NCI-H1417 treated with DMSO at 0.1 percent for 48 hours (cell line): ENCODE measurements at places on chromosomes 3 and 15.

- no peak for DNase-seq
Measured at GRCh38 chr3:50639055-50639494, 22.1 kb downstream of the MAPKAPK3 start.

DNA sequence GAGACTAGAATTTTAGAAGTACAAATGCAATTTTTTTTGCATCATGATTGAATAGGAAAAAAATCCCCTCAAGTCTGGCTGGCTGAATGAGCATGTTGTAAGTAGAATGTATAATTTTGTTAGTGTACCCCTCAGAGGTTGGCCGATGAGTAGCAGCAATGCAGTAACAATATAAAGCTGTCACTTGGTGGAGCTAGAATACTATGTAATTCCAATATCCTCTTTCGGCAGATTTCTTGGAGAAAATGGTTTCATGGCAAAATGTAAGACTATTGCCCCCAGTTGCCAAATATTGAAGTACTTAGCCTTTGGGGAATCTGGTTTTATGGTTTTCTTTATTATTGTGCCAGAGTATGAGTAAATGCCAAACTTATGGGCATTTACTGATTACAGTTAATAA is 39.8 kb upstream of the SGO1 start:
- DNase-seq: no peak

DNA sequence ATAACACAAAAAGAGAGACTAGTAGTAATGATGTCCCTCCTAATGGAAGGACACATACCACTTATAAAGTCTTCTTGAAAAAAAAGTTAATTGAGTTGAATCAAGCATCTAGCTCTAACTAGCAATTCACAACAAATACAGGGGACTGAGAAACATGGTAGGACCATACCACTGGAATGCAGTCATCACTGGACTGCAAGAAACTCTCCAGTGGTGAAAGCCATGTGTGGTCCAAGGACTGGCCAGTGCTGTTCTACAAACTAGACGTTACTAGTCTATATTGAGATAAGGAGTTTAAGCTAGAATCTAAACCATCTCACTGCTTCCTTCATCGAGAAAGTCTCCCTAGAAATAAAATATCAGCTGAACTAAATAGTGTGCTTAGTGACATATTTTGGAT is 16.7 kb downstream of the FBN1 start:
- DNase-seq: no peak

DNA sequence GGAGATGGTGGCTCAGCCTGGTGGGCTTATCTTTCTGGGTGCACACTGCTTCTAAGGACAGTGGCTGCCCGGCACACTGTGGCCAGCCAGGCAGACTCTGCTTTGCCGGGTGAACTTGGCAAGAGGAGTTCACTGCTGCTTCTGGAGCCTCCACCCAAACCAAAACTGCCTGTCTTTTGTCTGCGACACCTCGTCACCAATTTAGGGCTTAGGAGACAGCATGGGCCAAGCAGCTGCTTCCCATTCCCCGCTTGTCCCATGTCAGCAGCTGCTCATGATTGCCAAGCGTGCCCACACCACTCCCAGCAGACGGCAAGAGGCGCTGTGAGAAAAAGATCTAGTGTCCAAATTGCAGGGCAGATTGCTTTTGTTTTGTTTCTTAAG is 57.3 kb downstream of the LSM3 start:
- DNase-seq: no peak

DNA sequence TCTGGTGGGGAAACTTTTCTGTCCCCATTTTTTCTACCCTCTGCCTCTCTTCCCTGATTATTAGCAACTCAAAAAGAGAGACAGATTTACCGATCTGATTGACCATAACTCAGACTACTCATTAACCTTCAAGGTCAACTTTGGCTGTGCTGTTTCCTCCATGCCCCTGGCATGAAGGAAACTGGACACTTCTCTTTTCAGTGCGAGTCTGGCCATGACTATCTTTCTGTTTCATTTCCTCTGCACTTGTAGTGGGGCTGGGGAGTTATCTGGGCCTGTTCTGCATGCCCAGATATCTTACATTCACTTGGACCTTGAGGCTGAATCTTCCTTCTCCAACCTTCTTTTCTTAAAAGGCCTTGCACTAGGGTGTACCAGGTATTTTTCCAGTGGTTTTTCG is 76.9 kb upstream of the SLCO2A1 start:
- DNase-seq: no peak

GRCh38 chr3:170780471-170780870 is 89.5 kb downstream of the RPL22L1 start:
- no peak for DNase-seq

DNA sequence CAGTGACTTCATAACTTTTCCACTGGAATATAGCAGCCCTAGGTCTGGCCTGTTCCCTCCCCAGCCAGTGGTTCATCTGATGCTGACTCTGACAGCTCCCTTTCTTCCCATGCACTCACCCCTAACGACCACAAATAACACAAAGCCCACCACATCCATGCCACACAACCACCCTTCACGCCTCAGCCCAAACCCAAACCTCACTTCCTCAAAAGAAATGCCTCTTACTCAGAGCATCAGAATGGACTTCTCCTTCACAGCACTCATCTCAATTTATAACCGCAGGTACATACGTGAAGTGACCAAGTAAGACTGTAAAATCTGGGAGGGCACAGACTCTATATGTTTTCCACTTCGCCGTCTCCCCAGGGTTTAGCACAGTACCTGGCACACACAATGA is 1.1 kb downstream of the RBSN start:
- no peak for DNase-seq

- no peak for DNase-seq
Measured at GRCh38 chr3:139994891-139995290, 59.9 kb downstream of the CLSTN2 start.

DNA sequence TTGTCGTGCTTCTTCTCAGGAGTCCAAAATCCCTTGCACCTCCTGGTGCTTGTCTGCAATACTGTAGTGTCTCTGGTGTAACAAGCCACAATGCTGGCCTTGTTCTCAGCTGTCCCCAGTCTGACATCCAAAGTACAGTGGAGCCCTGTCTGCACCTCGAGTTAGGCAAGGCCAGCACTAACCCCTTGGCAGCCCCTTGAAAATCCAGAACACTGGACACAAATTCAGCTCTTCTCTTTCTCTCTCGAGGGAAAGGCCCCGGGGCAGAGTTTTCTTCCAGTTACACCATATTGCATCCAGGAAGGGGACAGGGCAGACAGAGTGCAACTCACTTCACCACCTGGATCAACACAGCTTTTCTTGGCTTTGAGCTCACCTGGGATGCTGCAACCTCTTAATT is 91.3 kb upstream of the ATP10A start:
- no peak for DNase-seq

GRCh38 chr3:157061265-157061664 is 98.7 kb downstream of the CCNL1 start:
- DNase-seq: no peak

DNA sequence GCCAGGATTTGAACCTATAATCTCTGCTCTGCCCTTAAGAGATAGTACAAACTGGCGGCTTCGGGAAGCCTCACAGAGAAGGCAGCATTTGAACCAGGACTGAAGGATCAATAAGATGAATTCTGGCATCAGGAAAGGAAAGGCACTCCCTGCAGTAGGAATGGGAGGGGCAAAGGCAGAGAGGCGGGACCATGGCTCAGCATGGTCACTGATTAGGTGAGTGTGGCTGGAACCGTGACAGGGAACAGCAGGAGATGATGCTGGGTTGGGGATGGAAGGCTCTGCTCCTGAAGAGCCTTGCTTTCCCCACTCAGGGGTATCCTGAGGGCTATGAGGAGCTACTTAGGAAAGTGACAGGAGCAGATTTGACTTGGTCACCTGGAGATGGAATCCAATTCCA is 158.5 kb downstream of the FEZF2 start:
- no peak for DNase-seq

- no peak for DNase-seq
Measured at GRCh38 chr15:78689626-78690025, 48.6 kb upstream of the CHRNB4 start.

DNA sequence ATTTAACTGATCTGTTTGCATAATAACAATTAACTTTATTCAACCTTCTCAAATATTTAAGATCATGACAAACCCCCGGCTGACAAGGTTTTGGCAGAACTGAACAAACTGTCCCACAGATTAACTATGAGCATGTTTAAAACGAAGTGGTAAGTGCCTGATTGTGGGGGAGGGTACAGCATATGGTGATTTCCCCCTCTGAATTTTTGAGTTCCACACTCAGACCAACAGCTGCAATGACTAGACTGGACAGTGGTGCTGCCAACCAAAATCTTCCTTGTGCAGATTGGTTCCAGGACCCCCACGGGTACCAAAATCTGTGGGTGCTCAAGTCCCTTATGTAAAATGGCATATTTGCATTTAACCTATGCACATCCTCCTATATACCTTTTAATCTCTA is 449.5 kb downstream of the SHQ1 start:
- no peak for DNase-seq

DNA sequence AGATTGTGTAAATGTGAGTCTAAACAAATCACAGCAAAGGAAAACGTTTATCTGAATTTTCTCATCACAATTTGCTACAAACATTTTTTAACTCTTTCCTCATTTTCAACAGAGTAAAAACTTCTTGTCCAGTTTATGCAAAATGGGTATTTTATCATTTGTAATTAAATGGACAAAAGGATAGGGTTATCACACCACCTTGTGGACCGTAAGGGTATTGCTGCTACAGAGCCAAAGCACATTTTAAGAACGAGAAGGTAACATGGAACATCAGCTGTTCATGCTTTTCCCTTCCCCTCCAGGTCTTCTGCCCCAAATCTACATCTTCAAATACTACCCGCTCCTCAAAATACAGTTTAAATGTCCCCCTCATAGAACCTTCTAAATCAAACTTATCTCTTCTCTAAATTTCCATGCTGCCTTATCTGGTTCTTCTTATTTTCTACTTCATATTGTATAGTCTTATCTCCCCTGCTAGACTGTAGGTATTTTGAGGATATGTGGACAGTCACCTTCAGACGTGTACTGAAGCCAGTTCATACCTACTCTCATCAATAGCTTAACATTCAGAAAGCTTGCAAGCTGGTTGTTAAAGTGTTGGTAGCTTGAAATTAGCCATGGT is 12.8 kb upstream of the SETMAR start:
- peak; percentile 12 for DNase-seq

- DNase-seq: no peak
Measured at GRCh38 chr3:39141171-39141995, 12.0 kb downstream of the CSRNP1 start.

- DNase-seq: no peak
Measured at GRCh38 chr3:38840987-38841386, 25.0 kb upstream of the SCN10A start.

DNA sequence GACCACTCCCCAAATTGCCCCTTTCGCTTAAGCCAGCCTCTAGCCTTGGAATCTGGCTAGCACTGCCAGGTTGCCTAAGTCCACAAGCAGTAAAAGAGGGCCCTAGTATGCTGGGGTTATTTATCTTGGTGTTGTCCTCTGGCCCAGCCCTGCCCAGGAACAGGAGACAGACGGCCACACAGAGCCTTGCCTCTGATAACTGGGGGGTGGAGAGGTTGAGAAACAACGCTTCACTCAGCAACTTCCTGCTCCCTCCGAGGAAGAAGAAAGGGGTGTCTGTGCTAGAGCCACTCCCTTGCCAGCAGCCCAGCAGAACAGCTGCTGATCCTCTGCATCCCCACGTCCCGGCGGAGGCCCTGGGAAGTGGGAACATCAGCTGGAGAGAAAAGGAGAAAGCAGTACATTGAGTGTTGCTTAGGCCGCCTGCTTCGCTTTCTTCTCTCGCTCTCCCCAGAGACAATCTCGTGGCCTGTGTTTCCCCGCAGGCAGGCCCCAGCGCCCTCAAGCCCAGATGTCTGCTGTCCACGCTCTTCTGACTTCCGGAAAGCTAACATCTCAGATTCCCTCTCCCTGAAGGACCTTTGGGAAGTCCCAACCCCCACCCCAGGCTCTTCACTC is 22.6 kb upstream of the C3orf70 start:
- no peak for DNase-seq

- no peak for DNase-seq
Measured at GRCh38 chr15:48467801-48468200, 136.6 kb downstream of the DUT start.

DNA sequence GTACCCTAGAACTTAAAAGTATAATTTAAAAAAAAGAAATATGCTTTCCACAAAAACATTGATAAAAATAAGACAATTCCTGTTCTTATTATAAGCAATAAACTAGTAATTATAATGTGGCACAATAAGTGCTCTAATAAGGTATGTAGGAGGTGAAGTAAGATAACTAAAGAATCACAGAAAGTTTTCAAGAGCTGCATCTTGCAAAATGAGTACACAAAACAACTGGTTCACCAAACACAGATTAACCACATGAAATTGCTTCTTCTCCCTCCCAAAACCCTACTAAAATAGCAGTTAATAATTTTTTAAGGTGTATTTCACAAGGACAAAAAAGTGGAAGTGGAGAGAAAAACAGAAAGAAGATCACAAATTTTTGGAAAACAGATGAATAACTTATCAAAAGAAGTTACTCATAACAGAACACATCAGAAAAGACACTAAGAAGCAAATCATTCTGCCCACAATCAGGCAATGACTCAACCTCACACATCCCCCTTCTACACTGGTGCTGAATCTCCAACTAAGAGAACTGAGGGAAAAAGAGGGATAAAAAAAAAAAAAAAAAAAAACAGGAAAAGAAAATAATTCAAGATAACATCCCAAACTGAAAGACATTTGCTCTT is 64.2 kb downstream of the TBC1D5 start:
- no peak for DNase-seq

DNA sequence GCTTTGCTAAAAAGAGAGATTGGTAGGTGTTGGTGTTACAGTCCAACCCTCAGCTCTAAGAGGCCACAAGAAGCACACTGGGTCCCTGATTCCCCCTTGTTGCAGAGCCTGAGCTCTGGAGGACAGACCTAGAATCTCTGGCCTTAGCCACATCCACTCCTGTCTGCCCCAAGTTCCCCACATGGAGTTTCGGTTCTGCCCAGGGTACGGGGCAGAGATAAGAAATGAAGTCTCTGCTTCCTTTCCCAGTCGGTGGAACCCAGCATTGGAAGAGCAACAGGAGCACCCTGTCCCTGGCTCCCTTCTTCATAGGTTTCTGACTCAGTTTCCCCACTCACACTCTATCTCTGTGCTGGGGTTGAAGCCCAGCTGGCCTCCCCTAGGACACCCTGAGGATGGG is 13.2 kb downstream of the PRR23E start:
- no peak for DNase-seq

DNA sequence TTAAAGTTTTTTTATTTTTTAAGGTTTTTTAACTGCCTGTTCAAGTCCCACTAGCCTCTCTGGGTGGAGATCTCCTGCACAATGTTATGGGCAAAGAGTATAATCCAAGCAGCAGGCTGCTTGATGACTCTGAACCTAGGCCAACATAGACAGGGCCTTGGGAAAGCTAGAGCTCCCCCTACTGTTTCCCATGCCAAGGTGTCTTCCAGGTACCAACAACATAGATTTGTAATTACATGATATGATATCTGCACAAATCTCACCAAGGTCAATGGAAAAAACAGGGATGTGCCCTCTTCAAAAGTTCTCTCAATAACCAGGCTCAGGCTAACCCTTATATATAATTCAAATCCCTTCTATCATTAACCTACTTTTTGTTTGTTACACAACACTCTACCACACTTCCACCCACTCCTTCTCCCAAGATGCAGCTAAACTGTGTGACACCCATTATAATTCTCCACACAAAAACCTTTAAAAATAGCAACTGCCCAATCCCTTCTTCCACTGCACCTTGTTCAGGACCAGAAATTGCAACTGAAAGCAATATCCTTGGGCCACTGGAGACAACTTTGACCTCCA is 43.8 kb downstream of the RBM15B start:
- no peak for DNase-seq
